Heart left ventricle (tissue), 16 donors: ENCODE measurements at places on chromosomes 11 and 22. TPM values are rescaled to one million over a fixed set of nuclear protein-coding genes. Genes with fewer than 3 reads are reported as not detected.
A peak's percentile ranks its signal among the peaks of the same experiment; 100 is the strongest.

DNA sequence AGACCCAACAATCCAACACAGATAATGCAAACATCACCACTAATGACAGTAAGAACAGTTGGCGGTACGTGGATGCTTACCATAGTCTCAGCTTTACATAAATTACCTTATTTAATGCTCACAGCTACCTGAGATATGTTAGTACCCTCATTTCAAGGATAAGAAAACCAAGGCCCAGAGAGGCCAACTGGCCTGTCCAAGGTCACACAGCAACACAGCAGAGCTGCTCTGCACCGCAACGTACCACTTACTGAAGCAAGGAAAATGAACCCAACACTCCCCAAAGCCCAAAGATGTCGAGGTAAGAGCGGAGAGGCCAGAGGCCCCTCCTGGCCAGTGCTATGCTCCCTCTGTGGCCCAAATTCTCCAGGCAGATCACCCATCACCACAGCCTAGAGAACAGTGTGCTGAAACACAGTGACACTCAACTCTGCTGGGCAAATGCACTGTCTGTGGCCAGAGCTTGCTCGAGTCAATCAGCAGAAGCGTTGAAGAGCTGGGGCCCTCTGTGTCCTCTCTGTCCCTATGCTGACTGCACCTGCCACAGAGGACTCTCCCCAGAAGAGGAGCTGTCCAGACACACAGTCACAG, 14.0 kb downstream of the SHANK2 start:
- no peaks in the 10 kb centered on the region for H3K4me1 ChIP-seq
- no peaks in the 10 kb centered on the region for H3K36me3 ChIP-seq
- H3K4me3 ChIP-seq, result no peak overlapping the region
- no peak for DNase-seq

DNA sequence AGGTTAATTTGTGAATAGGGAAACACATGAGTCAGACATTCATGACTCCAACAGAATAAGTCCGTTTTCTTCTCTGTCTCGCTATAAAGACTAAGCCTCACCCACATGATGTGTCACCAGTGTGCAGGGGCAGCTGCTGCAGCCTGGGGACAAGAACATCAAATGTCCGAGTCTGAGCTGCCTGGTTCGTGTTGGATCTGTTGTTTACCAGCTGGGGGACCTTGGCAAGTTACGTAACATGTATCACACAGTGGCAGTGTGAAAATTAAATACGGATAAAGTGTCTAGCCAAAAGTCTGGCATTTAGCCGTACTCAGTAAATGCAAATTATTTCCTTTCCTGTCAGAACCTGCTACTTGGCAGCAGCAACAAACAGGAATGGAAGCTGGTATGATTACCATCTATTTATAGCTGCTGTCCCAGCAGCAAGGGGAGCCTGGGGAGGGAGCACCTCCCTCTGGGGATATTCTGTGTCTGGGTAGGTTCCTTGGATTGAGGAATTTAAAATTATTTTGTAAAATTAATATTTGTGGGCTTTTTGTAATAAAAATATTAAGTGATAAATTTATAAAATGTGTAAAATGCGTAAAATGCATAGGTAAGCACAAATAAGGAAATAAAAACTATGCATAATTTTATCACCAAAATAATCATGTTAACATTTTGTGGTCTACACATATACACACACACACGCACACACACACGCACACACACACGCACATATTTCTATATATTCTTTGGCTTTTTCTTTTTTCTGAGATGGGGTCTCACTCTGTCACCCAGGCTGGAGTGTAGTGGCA, 1.3 kb upstream of the CLDN25 start:
- H3K36me3 ChIP-seq, result no peaks in the 10 kb centered on the region
- peaks cover 7% of the 10 kb centered on the region for H3K4me1 ChIP-seq
- peak overlapping the region; percentile 69 for H3K27ac ChIP-seq
- H3K27me3 ChIP-seq, result no peaks in the 10 kb centered on the region
- H3K4me3 ChIP-seq, result no peak overlapping the region
- peak; percentile 38 for DNase-seq

DNA sequence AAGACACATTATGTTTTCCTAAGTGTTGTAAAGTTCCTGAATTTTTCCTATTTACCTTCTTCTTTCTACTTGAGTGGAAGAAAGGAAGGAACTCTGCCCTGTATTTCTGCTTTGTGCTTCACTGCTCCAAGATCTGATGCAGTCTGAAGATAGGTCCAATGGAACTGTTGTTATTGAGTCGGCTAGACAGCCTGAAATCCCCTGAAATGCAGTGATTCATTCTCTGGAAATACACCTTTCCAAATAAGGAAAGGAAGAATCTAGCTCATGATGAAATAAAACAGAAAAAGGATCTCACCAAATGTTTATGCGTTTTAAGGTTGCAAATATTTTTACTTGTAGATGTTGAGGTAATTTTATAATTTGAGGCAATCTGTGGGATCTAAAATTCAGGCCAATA, 322.8 kb downstream of the GUCY1A2 start:
- H3K4me3 ChIP-seq, result no peak overlapping the region
- no peaks in the 10 kb centered on the region for H3K36me3 ChIP-seq
- no peaks in the 10 kb centered on the region for H3K4me1 ChIP-seq
- no peak for DNase-seq
- no peaks in the 10 kb centered on the region for H3K27me3 ChIP-seq

GRCh38 chr11:88164320-88164719, 10.9 kb downstream of the RAB38 start:
- H3K36me3 ChIP-seq, result no peaks in the 10 kb centered on the region
- no peak overlapping the region for H3K4me3 ChIP-seq
- H3K27me3 ChIP-seq, result no peaks in the 10 kb centered on the region
- H3K27ac ChIP-seq, result no peak overlapping the region
- no peaks in the 10 kb centered on the region for H3K4me1 ChIP-seq

- no peaks in the 10 kb centered on the region for H3K27me3 ChIP-seq
- DNase-seq, result no peak
- no peak overlapping the region for H3K27ac ChIP-seq
- H3K4me3 ChIP-seq, result no peak overlapping the region
- H3K36me3 ChIP-seq, result peaks cover 30% of the 10 kb centered on the region
Observed at GRCh38 chr11:76141901-76142588, 64.3 kb downstream of the WNT11 start.

DNA sequence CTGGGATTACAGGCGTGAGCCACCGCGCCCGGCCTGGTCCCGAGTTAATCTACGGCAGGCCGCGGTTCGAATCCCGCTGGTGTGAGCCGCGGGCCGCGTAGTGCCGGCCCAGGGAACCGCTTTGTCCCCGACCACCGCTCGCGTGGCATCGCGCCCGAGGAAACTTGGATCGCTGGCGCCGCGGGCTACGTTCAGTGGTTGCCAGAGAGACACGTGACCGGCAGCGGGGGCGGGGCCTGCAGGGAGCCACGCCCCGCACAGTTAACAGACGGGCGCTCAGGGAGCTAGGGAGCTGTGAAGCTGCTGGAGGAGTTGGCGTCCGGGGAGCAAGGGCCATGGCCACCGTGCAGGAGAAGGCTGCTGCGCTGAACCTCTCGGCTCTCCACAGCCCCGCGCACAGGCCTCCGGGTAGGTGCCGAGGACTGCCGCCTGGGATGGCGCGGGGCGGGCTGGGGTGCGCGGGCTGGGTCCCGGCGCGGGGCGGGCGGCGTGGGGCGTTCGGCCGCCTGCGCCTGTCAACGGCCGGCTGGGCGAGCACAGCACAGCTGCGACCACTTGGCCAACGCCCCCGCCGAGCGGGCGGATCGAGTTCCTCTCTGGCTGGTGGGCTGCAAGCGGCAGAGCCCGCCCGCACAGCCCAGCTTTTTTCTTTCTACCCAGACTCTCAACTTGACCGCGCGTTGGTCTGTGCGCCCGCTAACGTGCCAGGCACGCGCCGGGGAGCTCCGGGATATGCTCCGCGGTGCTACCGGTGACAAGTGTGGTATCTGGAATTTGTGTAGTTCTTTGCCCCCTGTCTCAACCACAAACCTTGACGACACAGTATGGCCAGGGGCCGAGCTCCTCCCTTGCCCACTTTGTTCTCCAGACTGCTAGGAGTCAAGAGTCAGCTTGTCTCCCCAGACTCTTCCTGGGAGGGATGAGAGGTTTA, at the start of gene DEPDC7:
TSS of gene DEPDC7 (plus strand) at position 258 of the 931 bp plus-strand sequence. CDS start at position 336, 78 bp downstream.
- H3K4me3 ChIP-seq, result peak within 1 kb of the TSS; percentile 55
- H3K27me3 ChIP-seq, result peaks cover 33% of the 10 kb centered on the region
- peak; percentile 82 for DNase-seq
- no peaks in the 10 kb centered on the region for H3K36me3 ChIP-seq
- no peak within 1 kb of the TSS for H3K27ac ChIP-seq
- no peaks in the 10 kb centered on the region for H3K4me1 ChIP-seq

- H3K27ac ChIP-seq, result no peak overlapping the region
- no peaks in the 10 kb centered on the region for H3K27me3 ChIP-seq
- no peak overlapping the region for H3K4me3 ChIP-seq
- H3K4me1 ChIP-seq, result peaks cover 8% of the 10 kb centered on the region
- no peaks in the 10 kb centered on the region for H3K36me3 ChIP-seq
Observed at GRCh38 chr22:28706845-28707244, 27.2 kb upstream of the TTC28 start.

DNA sequence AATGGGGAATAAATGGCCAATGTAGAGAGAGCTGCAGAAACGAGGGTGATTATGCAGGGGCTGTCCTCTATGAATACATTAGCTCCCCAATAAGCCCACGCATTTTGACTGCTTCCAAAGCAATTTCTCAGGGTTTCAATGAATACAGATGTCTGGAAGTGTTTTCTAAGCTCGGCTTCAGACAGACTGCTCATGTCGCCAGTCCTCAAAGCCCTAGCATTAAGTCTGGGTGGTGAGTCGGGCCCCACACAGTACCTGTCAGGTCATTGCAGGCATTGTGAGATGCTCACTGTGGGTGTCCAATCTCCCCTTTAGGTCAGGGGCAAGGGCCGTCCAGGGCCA, 17.9 kb upstream of the CSNK2A3 start:
- H3K27ac ChIP-seq, result no peak overlapping the region
- DNase-seq, result no peak
- H3K4me1 ChIP-seq, result no peaks in the 10 kb centered on the region
- H3K4me3 ChIP-seq, result no peak overlapping the region
- no peaks in the 10 kb centered on the region for H3K36me3 ChIP-seq
- H3K27me3 ChIP-seq, result no peaks in the 10 kb centered on the region

The FIBIN gene
- 14.4 TPM for total RNA-seq

The BDNF gene
- total RNA-seq, result 2.1 TPM

The TRIM64 gene
- total RNA-seq, result not detected
